Left cardiac atrium (tissue), 4 donors: ENCODE measurements at places on chromosomes 7 and 10.

GRCh38 chr7:128726059-128726736 is 13.0 kb upstream of the CALU start:
- no peak for DNase-seq

DNA sequence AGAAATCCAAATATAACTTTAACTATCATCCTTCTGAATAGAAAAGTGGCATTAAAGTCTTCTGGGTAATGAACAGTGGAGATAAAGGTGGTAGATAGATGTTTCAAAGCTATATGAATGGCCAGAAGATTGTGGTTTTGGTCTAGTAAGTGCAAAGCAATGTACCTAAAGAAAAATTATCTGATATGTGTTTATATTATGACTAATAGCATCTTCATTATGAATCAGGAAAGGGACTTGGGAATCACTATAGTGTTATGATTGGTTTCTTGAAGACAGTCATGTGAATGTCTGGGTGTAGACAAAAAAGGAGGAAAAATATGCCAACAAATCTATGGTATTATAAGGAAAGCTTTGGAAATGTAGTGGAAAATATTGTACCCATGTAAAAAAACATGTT is 3.0 kb downstream of the ZNF518A start:
- DNase-seq = no peak

- DNase-seq = no peak
Measured at GRCh38 chr7:107836237-107837144, 33.5 kb upstream of the SLC26A3 start.

GRCh38 chr7:107690611-107691010 is 30.0 kb downstream of the SLC26A4 start:
- no peak for DNase-seq

- no peak for DNase-seq
Measured at GRCh38 chr10:74123081-74123480, 27.5 kb downstream of the AP3M1 start.
